ENCODE measurements at places on chromosomes 11 and 22. TPM values are rescaled to one million over a fixed set of nuclear protein-coding genes. Genes with fewer than 3 reads are reported as not detected.

The CHKB gene
- 43.5 TPM for total RNA-seq

The OR4A16 gene
- not detected for total RNA-seq

The HPX gene
- total RNA-seq: 1.0 TPM

The TMEM25 gene
- total RNA-seq: 6.7 TPM

The GRK3 gene
- 12.0 TPM for total RNA-seq

The OR51G1 gene
- not detected for total RNA-seq

The KRTAP5-10 gene
- total RNA-seq: not detected

The GAS2 gene
- 0.87 TPM for total RNA-seq

The ADM2 gene
- total RNA-seq: 3.9 TPM

The WT1 gene
- total RNA-seq: 15.9 TPM

The ASCL2 gene
- total RNA-seq: not detected

The RAG2 gene
- 0.10 TPM for total RNA-seq

The MMP10 gene
- total RNA-seq: not detected

The GUCY1A2 gene
- total RNA-seq: 1.9 TPM

The VPREB1 gene
- total RNA-seq: not detected

The VPS26B gene
- total RNA-seq: 69.4 TPM

The CST6 gene
- 0.23 TPM for total RNA-seq

The ANO3 gene
- total RNA-seq: not detected

The RAC2 gene
- 1.5 TPM for total RNA-seq

The RIMBP3B gene
- total RNA-seq: 0.54 TPM

The TRIM64 gene
- not detected for total RNA-seq

The LIF gene
- total RNA-seq: 34.4 TPM

The PICALM gene
- 153 TPM for total RNA-seq

The RASL10A gene
- 2.6 TPM for total RNA-seq

The P2RY2 gene
- total RNA-seq: 2.4 TPM

The CARD16 gene
- total RNA-seq: not detected

The ADSL gene
- 107 TPM for total RNA-seq

The KRTAP5-8 gene
- total RNA-seq: not detected

The CHST1 gene
- total RNA-seq: not detected

The IGSF9B gene
- total RNA-seq: 2.2 TPM

The MPPED2 gene
- not detected for total RNA-seq

The OR10D3 gene
- not detected for total RNA-seq

The EIF3L gene
- 211 TPM for total RNA-seq
